RCC 7860 (cell line): ENCODE measurements at places on chromosomes 1 and 21.
A peak's percentile ranks its signal among the peaks of the same experiment; 100 is the strongest.

GRCh38 chr1:165816157-165816556, 11.3 kb upstream of the UCK2 start:
- DNase-seq, result no peak

- DNase-seq, result no peak
Measured at GRCh38 chr1:223270155-223270554, 93.8 kb downstream of the SUSD4 start.

DNA sequence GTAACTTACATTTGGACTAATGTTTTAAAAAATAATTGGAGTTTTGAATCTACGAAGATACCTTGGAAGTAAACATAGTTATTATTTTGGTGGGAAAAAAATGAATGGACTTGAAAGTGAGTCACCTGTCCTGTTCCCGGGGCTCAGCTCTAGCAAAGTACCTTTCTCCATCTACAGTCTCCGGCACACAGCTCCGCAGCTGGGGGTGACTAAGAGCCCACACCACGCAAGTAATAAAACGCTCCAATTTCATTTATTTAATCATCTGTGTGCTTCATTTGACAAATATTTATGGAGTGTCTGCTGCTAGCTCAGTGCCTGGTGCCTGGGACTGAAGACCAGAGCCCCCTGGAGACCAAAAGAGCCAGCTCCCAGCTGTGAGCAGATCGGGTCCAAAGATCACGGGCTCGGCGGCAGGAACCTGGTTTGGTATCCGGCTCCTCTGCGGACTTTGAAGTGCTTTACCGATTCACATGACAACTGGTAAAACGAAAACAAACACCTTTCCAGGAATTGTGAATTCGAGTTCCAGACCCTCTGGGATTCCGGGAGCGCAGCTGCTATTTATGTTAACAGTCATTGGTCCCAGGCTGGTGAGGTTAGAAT, 1.7 kb upstream of the RIPK4 start:
- peak; percentile 96 for DNase-seq

DNA sequence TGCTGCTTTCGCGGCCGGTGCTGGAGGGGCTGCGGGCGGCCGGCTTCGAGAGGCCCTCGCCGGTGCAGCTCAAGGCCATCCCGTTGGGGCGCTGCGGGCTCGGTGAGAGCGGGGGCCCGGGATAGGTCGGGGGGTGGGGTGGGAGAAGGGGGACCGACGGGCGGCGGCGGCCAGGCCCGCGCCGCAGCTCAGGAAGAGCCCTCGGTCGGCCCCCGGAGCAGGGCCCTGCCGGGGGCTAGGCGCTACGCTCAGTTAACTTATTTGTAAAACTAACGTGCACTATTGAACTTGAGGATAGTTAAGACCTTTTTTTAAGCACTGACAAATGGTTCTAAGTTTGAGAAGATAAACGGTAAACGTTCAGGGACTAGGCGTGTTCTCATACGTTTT, 418 bp downstream of the DDX20 start:
- no peak for DNase-seq

DNA sequence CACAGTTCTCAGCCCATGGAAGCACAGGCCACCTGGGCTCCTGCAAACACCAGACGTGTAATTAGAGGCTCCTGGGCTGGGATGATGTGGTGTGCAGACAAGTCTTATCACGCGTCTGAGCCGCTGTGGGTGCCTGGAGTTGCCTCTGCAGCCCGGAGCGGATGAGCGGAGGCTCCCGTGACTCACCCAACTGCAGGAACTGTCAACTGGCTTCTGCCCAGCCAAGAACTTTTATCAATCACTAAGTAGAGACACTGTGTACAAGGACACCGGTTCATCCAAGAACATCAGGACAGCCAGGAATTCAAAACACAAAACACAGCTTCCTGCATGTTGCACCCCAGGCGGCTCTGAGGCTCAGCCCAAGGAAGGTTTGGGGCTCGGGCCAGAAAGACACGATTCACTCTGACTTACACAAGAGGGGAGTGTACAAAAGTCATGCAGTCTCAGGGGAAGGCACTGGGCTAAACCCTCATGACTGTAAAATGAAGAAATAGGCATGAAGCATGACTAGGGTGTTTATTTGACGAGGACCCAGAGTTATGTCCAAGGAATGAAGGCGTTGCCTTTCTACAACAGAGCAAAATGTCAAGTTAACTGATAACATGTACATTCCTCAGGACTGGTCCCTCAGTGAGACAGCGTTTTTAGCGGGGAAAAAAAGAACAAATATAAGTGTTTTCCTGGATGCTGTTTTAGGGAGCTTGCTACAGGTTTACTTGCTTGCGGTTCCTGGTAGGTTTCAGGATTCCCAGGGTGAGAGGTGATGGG, 21.1 kb downstream of the ERRFI1 start:
- peak; percentile 87 for DNase-seq

DNA sequence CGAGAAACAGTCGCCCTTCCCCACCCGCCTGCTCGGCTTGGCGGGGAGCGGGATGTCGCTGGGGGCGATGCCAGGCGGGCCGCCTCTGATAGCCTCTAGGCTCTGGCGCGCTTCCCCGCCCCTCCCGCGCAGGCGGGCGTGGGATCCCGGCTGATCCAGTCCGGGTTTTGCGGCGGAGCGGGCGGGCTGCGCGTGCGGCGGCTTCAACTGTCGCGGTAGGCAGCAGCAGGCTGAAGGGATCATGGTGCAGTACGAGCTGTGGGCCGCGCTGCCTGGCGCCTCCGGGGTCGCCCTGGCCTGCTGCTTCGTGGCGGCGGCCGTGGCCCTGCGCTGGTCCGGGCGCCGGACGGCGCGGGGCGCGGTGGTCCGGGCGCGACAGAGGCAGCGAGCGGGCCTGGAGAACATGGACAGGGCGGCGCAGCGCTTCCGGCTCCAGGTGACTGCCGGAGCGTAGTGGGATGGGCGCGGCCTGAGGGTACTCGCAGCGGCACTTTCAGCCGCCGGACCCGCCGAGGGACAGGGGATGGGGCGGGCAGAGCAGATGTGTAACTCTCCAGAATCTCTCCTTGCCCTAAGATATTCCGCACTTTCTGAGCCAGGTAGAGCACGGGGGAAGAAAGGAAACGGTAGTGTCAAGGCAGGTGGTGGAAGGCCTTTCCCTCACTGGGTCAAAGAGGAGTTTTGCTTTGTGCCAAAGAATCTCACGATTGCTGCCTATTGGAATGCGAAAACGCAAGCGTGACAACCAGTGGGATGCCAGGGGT, at the start of gene FAAH:
TSS of gene FAAH (plus strand) at position 210 of the 764 bp plus-strand sequence. CDS start at position 242, 32 bp downstream.
- DNase-seq, result no peak

DNA sequence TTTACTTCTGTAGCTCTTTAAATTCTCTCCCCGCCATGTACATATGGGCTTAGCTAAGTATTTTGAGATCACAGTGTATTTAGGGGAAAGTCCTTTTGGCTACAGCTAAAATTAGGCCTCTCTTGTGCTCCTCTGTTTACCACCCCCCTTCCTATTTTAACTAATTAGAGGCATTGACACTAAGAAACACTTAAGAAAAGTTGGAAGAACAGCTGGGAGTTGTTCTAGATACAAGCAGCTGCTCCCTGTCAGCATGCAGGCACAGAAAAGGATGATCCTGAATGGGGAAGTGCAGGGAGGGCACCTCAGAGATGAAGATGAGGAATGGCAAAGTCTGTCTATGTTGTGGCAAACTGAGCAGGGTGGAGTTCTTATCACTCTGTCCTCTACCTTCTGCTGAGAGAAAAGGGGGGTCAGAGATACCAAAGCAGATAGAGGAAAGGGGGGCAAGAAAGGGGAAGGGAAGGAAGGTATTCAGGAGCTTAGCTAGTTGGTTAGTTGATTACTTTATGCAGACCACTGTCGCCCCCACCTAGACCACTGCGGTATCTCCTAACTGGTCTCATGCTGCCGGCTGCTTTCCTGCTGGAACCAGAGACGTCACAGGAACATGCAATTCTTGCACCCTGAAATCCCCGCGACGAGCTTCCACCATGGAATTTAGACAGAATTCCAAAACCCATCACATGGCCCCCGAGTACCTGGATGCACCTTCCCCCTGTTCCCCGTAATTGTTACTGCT, 82.4 kb upstream of the HOOK1 start:
- no peak for DNase-seq

DNA sequence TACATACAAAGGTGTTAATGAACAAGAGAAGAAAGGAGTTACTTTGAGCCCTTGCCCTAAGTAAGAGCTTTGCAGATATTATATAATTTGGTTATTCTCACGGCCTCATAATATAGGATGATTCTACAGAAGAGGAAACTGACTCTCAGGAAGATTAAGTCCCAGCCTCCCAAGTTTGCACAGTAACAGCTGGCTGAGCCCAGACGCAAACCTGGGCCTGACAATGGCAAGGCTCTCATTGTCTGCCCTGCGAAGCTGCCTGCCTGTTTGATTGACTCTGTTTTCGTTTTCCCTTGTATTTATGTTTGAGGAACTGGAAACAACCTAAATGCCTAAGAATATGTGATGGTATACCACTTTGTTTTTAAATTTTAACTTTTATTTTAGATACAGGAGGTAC, 76.2 kb upstream of the PGBD5 start:
- no peak for DNase-seq

DNA sequence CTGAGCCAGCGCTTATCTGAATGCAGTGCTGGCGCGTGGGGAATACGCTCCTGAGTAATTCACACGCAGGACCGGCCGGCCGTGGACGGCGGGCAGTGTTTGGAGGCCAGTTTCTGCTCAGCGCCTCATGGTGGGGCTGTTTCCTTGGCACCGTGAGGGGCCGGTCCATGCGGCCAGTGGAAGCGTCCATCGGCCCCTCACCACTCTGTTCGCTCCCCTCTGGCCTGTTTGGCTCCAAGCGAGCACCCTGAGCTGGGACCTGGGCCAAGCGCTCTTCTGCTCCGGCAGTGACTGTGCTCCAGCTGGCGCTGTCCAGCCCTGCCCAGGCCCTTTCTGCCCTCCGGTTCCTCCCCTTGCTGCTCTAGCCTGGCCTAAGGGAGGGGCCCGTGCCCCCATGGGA, 16.3 kb upstream of the PLCH2 start:
- peak; percentile 4 for DNase-seq

GRCh38 chr1:155591770-155592169, 18.2 kb upstream of the MSTO1 start:
- DNase-seq, result peak; percentile 31

DNA sequence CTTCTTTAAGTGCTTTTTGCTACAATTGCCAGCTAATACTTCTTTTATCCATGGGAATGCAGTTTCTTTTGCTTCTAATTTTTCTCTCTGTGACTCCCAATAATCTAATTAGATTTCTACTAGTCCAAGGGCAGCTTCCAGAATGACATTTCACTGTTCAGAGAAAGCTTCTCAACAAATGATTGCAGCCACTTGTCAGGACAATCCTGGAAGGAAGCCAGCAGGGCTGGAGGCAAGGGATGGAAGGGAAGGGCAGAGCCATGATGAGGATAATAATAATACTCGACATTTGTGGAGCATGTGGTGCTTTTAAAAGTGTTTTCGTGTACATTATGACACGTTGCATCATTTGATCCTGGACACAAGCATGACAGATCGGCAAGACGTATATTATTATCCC, 19.4 kb downstream of the F11R start:
- DNase-seq, result no peak

- DNase-seq, result no peak
Measured at GRCh38 chr1:153415850-153416570, at the start of gene S100A7A. Gene S100A7A, plus strand, starts transcription at chr1:153416520. Its CDS starts 1,563 bp downstream, at chr1:153418083.

GRCh38 chr1:184424157-184424556, 37.3 kb downstream of the C1orf21 start:
- no peak for DNase-seq

GRCh38 chr1:25621876-25622275, 5.3 kb downstream of the MAN1C1 start:
- DNase-seq, result no peak

- no peak for DNase-seq
Measured at GRCh38 chr1:98903726-98904125, 100.9 kb downstream of the PLPPR5 start.

- no peak for DNase-seq
Measured at GRCh38 chr21:19510057-19510456, 1106.5 kb upstream of the TMPRSS15 start.

- no peak for DNase-seq
Measured at GRCh38 chr21:19807201-19807600, 1191.0 kb upstream of the NCAM2 start.

DNA sequence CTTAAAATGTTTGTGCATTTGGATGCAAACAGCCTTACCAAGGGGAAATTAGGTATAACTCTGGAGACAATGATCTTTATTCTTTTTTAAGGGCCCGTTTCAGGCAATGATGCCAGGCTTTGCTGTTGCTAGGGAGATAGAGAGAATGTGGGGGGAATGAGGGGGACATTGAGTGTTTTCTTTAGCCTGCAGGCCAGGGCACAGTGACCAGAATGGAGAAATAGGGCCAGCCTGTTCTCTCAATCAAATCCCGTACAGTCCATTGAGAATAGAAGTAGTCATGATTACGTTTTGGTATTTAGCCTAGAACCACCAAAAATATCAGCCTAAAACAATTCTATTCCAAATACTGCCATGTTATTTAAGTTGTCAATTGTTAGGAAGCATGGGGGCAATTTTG, 49.0 kb downstream of the RGS7 start:
- DNase-seq, result no peak

- no peak for DNase-seq
Measured at GRCh38 chr1:110945626-110946025, 18.1 kb downstream of the LRIF1 start.

- no peak for DNase-seq
Measured at GRCh38 chr21:43762303-43763128, 13.6 kb downstream of the CSTB start.

- DNase-seq, result no peak
Measured at GRCh38 chr1:203349166-203349565, 1.8 kb downstream of the FMOD start.

- DNase-seq, result no peak
Measured at GRCh38 chr1:198416296-198416695, 124.2 kb downstream of the ATP6V1G3 start.

DNA sequence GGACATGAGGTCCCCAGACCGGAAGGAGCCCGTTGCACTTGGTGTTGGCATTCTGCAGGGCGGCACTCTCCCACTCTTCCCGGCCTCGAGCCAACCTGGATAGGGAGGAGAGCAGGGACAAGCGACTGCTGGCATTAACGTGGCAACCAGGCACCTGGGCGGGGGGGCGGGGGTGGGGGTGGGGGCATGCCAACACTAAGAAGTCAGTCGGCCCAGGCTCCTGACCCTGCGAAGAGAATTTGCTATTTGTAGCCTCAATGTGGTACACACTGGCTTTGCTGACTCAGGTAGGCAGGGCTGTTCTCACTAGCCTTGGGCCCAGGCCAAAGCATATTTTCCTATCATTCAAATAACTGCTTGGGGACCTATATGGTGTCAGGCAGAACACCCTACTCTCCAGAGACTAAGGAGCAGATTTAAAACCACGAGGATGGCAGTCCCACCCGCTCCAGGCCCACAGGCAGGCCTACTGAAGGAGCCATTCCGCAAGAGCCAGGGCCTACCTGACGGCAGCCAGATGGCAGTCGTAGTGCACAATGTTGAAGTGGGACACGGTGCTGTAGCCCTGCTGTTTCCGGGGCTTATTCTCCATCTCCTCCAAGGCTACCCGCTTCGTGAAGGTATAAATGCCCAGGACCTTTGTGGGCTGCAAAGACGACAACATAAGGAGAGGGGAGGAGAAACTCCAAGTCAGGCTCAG, 123.7 kb downstream of the UBR4 start:
- no peak for DNase-seq
